ENCODE measurements at places on chromosomes 11 and 22. TPM values are rescaled to one million over a fixed set of nuclear protein-coding genes. Genes with fewer than 3 reads are reported as not detected.

DNA sequence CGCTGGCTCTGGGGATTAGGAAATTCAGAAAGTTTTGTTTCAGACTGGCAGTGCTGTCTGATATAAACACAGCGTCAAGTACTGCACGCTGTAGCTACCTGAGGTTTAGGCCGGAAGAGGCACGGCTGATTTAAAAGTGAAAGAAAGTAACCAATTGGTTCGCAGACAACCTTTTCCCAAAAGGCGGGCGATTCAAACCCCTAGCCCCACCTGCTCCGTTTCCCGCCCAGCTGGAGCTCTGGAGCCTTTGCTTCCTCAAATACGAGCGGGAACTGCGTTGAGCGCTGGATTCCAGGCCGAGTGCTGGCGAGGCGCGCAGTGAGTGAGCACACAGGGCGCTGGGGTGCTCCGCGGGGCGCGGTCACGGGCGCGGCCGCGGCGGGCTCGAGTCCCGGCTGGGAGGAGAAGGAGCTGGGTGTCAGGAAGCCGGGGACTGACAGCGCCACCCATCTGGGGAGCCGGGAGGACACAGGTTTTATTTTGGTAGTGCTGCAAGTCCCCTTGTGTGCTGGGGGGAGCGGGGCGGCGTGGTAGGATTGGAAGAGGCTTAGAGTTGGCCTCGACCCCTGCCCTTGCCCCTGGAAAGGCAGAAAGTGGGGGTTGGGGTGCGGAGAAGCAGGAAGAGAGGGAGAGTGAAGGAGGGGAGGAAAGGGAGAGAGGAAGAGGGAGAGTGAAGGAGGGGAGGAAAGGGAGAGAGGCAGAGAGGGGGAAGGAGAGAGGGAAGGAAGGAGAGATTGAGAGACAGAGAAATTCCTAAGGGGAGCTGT is 2.1 kb downstream of the FAM111A start:
- H3K4me1 ChIP-seq = peaks cover 20% of the 10 kb centered on the region
- DNase-seq = peak; percentile 91
- H3K36me3 ChIP-seq = peaks cover 8% of the 10 kb centered on the region
- peak overlapping the region; percentile 90 for H3K27ac ChIP-seq

GRCh38 chr11:81787584-81788049 is 946.0 kb downstream of the FAM181B start:
- DNase-seq = peak; percentile 39
- H3K36me3 ChIP-seq = no peaks in the 10 kb centered on the region
- H3K27ac ChIP-seq = no peak overlapping the region
- no peaks in the 10 kb centered on the region for H3K4me1 ChIP-seq

- no peak overlapping the region for H3K27ac ChIP-seq
- peaks cover 6% of the 10 kb centered on the region for H3K4me1 ChIP-seq
- H3K27me3 ChIP-seq = no peaks in the 10 kb centered on the region
- DNase-seq = no peak
- peaks cover 23% of the 10 kb centered on the region for H3K36me3 ChIP-seq
These were observed 23.5 kb downstream of the RDX start for GRCh38 chr11:110272919-110273318.

DNA sequence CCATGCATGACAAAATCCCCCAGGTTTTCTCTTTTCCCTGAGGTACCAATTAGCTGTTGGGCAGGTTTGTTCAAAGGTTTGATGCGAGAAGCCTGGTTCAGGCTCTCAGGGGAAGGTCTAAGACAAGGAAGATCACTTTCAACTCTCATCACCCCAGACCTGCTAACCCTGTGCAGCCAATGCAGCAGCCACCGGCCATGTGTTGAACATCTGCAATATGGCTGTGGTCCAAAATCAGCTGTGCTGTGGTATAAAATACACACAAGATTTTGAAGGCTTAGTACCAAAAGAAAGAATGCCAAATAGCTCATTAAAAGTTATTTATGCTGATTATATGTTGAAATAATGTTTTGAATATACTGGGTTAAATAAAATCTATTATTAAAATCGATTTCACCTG is 58.5 kb downstream of the SMCO4 start:
- H3K4me3 ChIP-seq = no peak overlapping the region
- DNase-seq = peak; percentile 19
- H3K27ac ChIP-seq = no peak overlapping the region
- H3K27me3 ChIP-seq = no peaks in the 10 kb centered on the region
- no peaks in the 10 kb centered on the region for H3K4me1 ChIP-seq
- H3K36me3 ChIP-seq = no peaks in the 10 kb centered on the region

DNA sequence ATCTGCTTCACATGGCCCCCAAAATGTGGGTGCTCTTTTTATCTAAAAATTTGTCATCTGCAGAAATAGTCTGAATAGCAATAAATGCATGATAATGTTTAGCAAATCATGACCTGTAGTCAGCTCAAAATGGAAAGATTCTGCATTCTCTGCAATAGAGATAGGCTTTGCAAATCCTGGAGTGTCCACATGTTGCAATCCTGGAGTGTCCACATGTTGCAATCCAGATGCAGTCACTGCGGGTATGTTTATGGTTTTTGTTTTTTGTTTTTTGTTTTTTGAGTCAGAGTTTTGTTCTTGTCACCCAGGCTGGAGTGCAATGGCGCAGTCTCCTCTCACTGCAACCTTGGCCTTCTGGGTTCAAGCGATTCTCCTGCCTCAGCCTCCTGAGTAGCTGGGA is 20.2 kb upstream of the LRRC32 start:
- H3K36me3 ChIP-seq = no peaks in the 10 kb centered on the region
- peak; percentile 81 for DNase-seq
- H3K4me3 ChIP-seq = no peak overlapping the region
- no peaks in the 10 kb centered on the region for H3K4me1 ChIP-seq
- H3K27me3 ChIP-seq = no peaks in the 10 kb centered on the region

DNA sequence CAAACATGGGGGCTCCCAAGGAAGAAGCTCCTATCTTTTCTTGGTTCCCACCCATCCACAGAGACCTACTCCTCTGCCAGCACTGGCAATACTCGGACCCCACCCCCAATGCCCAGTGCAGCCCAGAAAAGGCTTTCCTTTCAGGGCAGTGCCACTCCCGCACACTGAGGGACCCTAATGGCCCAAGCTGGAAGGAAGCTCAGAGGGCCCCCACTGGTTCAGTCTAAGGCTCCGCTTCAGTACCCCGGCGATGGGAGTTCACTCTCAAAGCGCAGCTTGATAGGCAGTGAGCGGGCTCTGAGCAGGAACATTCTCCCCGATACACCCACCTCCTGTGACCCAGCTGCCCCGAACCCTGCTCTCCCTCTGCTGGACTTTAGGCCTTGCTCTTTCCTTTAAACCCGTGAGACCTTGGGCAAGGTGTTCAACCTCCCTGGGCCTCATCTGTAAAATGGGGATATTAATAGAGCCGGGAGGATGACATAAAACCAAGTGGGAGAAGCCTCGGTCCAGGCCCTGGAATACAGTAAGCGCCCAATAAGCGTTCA is 48.4 kb downstream of the CHRDL2 start:
- peak overlapping the region; percentile 67 for H3K4me3 ChIP-seq
- DNase-seq = no peak
- H3K27ac ChIP-seq = no peak overlapping the region
- no peaks in the 10 kb centered on the region for H3K36me3 ChIP-seq
- no peaks in the 10 kb centered on the region for H3K27me3 ChIP-seq
- peaks cover 25% of the 10 kb centered on the region for H3K4me1 ChIP-seq

GRCh38 chr11:86129740-86130540 is 61.1 kb upstream of the PICALM start:
- no peak overlapping the region for H3K4me3 ChIP-seq
- no peak overlapping the region for H3K27ac ChIP-seq
- no peaks in the 10 kb centered on the region for H3K27me3 ChIP-seq
- H3K36me3 ChIP-seq = no peaks in the 10 kb centered on the region
- no peaks in the 10 kb centered on the region for H3K4me1 ChIP-seq

Gene SGSM1
- not detected for total RNA-seq

Gene DMC1
- total RNA-seq = 3.7 TPM

Gene SLC22A6
- not detected for total RNA-seq

All from GM23248 (cell line).